Ammon's horn (tissue), 1 donor: ENCODE measurements at places on chromosomes 7 and 10.
A peak's percentile ranks its signal among the peaks of the same experiment; 100 is the strongest.

- DNase-seq: no peak
These were observed 125.0 kb downstream of the DNAJB6 start for GRCh38 chr7:157461573-157462418.

GRCh38 chr10:29735628-29736365, 101.0 kb upstream of the SVIL start:
- DNase-seq: peak; percentile 47

GRCh38 chr10:26543567-26544306, 105.6 kb downstream of the APBB1IP start:
- no peak for DNase-seq

DNA sequence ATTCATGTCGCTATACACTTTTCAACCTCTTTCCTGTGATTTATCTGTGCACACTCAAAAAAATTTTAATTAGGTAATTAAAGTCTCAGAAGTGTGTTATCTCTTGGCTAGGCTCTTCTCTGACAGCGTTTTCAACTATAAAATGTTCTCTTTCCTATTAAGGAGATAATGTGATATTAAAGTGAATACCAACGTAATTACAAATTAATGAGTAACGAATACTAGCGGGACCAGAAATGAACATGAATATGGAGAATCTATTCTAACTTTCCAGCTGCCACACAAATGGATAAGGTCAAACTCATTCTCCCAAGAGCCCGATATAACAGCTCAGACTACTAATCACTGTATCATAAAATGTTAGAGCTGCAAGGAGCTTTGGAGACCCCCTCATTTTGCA, 12.0 kb downstream of the COL1A2 start:
- DNase-seq: no peak

GRCh38 chr7:43727003-43727402, 2.3 kb downstream of the COA1 start:
- DNase-seq: no peak

GRCh38 chr10:61454541-61454940, 1.4 kb upstream of the TMEM26 start:
- DNase-seq: no peak

- no peak for DNase-seq
These were observed 70.6 kb downstream of the WAPL start for GRCh38 chr10:86450806-86451603.

DNA sequence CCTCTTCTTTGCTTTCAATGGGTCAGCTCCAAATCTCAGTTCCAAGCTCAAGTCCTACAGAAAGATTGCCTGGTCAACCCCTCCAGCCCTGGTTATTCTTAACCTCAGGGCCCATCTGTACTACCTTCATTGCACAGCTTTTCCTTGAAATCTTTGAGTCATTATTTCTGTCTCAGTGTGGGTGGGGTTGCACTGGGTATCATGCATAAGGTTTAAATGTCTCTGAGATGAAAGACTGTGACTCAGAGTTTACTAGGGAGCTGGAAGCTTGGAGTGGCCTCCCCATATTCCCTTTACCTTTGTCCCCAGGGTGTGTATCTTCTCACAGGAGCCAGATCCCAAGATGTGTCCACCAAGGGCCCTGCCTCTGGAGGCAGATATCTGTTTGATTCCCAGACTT, 3.3 kb upstream of the OR6V1 start:
- DNase-seq: no peak

DNA sequence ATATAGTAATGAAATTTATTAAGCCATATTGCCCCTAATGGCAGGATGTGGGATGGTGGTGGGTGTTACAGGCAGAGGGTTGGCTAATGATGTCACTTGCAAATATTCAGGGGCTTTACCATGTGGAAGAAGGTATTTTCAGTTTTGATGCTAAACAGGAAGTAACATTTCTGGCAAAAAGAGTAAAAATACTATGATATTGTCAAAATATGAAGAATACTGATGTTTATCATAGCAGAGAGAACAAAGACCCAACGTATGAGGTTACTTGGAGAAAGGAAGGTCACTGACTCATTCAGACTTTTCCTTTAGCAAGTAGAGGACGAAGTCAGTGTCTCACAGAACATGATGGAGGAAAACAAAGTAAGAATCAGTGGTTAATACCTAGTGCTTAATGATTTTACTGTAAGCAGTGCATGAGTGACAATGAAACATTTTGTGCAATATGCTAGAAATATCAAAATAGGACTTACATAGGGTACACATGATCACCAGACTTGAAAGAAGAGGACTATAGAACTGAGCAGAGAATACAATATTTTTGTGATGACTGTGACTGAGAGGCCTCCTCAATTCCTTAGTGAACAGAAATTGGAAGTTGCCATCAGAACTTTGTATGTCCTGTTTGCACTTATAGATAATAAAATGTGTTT, 89.7 kb upstream of the STEAP4 start:
- DNase-seq: no peak

DNA sequence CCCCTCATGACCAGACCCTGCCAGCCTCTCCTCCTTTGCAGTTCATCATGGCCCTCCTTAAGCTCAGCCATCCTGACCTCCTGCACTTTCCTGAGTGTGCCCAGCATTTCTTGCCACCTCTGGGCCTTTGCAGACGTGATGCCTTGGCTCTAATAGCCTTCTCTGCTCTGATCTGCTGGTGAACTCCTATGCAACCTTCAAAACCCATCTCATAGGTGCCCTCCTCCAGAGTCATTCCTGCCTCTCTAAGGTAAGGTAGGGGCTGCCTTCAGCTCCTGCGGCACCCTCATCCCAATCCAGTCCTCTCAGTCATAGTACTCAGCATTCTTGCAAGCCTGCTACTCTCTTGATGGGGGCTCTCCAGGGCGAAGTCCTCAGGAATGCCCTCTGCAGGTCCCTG, 19.3 kb upstream of the ELN start:
- no peak for DNase-seq

DNA sequence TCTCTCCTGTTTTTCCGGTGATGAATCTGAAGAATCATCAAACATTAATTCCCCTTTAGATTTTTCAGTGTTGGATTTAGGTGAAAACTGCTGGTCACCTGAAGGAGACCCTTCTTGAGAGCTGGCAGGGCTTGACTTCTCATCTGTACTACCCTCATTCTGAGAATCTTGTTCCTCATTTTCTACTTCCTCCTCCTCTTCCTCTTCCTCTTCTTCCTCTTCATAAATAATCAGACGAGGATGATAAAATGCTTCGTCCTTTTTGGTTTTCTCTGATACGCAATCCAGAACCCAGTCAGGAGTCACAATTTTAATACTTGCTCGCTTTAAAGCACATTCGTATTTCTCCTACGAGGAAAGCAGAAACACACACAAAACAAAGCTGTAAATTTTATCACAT, 26.9 kb downstream of the PAXIP1 start:
- DNase-seq: no peak

DNA sequence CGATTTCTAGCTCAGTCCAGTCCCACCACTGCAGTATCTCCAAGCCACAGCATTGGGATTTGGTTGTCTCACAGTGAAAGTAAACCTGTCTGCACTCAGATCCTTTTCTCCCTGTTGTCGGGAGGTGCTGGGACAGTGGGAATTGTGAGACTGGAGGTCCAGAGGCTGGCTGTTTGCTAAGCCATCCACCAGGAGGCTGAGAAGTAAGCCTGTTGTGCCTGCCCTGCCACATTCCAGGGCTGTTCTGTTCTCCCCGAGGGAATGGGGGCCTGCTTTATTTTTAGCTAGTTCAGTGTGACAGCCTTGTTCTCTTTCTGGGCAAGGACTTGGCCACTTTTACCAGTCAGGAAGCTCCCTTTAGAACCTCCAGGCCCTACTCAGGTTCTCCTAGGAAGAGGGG, 54.9 kb downstream of the HK1 start:
- peak; percentile 14 for DNase-seq

- no peak for DNase-seq
These were observed 63.3 kb upstream of the JAZF1 start for GRCh38 chr7:28243861-28244260.

DNA sequence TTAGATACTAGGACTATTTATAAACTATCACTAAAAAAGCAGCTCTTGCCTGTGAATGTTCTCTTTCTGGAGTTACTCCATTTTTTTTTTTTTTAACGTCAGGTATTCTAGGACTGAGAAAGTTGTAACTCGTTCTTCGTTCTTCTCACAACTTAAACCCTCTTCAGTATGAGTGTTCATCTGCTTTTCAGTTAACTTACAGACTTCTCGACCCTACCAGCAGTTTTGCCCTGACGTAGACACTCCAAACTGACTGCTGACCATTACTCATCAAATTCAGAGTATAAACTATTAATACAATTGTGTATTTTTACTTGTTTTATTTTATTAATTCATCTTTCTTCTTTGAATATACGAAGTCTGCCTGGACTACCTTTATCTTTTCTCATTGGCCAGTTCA, 353.1 kb downstream of the GPR37 start:
- DNase-seq: no peak

- no peak for DNase-seq
These were observed 27.5 kb downstream of the KCNH2 start for GRCh38 chr7:150950496-150951180.

DNA sequence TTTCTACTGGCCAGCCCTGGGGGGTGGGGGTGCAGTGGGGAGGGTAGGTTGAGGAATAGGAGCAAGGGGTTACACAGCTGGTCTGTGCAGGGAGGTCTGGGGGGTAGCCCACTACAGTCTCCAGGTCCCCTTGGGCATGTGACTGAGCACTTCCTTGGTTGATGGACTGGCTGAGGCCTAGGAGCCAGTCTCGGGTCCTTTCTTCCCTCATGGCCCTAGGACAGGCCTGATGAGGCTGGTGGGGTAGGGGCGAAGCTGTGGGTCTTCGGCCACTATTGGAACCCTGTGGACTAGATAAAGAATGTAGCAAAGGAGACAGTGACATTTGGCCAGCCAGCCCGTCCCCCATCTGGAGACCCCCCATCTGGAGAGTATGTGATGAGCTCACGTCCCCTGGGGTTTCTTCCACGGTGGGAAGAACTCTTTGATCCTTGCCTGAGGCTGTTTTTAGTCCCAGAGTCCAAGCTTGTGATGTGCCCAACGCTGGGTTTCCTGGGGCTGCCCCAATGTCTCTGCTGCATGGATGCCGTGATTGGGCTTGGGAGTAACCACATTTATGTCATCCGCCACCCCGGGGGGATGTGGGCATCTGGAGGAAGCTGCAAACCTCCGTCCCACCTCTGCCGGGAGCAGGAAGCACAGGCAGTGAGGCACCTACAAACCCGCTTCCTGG, 20.7 kb downstream of the FAM241B start:
- no peak for DNase-seq

DNA sequence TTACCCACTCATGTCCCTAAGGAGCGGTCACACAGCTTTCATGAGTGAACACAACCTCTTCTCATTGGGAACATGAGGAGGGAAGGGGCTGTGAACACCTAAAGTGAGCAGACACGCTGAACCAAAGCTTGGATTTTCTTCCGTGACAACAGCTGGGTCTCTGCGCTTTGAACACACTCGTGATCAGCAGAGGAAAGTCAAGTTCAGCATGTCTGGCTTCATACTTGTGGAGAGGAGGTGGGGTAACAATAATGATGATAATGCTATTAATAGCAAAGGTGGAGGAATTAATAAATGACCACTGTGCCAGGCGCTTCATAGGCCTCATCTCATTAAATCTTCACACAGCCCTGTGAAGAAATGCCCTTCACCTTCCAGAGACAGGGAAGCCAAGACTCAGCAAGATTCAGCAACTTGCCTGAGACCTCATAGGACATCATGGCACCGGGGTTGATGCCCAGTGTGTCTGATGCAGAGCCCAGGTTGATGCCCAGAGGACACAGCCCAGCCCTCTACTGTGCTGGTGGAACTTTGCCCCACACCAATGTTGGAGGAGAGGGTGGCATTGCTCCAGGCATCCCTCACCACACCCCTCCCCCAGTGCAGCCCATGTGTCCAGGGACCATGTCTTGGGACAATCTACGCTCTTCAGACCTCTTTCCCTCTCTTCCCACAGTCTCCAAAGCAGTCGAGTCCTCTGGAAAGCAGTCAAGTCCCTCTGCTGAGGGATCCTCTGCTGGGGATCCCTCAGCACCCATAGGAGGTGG, 40.6 kb downstream of the GSDME start:
- DNase-seq: no peak

DNA sequence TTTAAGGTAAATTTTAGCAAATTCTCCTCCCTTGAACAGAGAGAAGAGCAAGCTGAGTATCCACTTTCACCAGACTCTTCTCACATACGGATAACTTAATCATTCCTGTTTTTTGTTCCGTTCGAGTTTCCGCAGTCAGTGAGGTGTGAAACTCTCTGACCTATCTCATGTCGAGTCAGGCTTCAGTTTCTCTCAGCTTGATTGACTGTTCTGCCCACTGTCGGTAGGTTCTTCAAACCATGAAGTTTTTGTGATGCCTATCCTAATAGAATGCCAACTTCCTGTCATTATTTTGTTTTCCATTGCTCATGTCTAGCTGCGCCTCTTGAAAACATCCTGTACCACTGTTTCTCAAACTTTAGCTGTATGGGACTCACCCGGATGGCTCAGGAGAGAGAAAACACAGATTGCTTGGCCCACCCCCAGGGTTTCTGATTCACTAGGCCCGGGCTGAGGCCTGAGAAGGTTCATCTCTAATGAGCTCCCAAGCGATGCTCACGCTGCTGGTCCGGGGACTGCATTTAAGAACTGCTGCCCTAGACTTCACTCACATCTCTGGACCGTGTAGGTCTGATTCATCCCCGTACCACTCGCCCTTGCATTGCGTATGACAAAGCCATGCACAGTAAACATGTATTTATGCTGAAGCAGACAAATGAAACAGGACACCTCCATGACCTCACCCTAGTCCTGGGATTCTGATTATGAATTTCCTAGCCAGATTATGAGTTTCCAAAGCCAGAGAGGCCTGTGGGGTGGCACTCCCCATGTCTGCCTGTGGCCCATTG, 208.4 kb upstream of the AGK start:
- no peak for DNase-seq

DNA sequence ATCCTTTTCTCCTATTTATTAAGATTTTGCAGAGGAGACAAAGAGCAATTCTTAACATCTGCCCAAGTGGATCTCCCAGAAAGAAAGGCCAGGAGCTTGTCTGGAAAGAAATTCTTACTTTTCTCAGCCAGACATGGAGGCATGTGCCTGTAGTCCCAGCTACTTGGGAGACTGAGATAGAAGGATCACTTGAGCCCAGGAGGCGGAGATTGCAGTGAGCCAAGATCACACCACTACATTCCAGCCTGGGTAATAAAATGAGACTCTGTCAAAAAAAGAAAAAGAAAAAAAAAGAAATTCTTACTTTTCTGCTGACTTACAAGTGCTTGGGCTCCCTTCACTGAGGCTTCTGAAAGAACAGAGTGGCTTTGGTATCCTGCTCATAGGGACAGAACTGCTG, 2.4 kb upstream of the CYP3A43 start:
- DNase-seq: no peak

- no peak for DNase-seq
These were observed 79.9 kb upstream of the ANLN start for GRCh38 chr7:36309716-36310115.
